ENCODE measurements at places on chromosomes 11 and 22.
A peak's percentile ranks its signal among the peaks of the same experiment; 100 is the strongest.

DNA sequence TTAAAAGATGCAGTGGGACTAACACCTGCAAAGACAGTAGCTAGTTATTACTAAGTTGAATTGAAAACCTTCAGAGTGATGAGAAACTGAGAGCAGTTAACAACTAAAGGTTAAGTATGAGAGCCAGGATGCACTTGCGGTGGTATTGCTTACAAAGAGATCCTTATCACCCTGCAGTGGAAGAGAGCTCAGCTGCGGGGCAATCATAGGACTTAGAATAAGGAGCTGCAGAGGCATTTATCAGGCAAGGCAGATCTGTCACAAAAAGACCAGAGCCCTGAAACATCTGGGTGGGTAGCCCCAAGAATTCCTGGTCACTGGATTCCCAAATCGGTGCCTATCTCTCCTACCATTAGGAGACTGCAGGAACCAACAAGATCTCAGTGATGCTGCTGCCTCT, 34.3 kb upstream of the CFAP300 start:
- no peak for DNase-seq

DNA sequence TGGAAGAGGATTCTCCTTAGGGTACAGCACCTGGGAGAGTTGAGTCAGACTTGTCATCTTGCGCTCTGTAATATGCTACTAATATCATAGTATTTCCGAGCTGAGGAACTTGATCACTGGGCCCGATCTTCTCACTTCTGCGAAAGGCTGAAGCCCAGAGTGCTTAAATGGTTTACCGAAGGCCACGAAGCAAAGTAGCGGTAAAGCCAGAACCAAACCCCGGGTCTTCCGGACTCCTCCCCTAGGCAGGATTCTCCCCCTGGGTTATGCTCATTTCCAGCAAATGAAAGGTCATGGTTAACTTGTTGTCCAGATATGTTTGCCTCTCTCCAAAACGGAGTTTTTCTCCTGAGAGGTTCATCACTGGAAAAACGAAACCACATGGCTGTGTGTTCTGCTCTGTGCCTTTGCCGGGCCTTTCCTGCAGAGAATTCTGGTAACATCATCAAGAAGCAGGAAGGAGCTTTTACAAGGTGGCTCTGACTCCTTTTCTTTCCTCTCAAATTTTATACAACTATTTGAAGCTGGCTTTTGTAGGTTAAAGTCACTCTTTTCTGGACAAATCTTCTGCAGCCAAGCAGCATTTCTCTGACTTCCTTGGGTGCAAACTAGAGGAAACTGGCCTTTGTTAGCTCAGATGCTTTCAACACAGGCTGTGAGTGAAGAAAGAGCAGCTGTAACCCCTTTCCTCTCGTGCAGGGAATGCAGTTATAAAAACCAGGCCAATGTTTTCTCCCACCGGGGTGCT, 35.5 kb downstream of the UBASH3B start:
- DNase-seq: no peak

DNA sequence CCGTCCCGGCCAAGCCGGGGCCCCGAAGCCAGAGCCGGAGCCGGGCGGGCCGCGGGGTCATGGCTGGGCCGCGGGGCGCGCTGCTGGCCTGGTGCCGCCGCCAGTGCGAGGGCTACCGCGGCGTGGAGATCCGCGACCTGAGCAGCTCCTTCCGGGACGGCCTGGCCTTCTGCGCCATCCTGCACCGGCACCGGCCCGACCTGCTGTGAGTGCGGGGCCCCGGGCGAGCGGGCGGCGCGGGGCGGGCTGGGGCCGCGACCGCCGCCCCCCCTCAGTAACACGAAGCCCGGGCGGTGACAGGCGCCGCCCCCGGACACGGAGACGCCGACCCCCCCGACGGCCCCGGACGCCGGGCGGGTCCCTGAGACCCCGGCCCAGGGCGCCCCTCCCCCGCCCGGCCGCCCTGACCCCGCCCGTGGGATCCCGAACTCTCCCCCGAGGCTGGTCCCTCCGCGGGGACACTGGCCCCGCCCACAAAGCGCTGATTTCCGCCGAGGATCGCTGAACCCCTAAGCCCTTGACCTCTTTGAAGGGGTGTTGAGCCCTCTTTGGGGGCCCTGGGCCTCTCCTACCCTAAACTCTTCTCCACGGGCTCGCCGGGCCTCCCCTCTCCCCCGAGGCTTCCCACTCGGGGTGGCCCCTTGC, 389 bp downstream of the MICALL1 start:
- no peak for DNase-seq

- no peak for DNase-seq
These were observed 46.1 kb downstream of the ENTHD1 start for GRCh38 chr22:39847477-39847876.

DNA sequence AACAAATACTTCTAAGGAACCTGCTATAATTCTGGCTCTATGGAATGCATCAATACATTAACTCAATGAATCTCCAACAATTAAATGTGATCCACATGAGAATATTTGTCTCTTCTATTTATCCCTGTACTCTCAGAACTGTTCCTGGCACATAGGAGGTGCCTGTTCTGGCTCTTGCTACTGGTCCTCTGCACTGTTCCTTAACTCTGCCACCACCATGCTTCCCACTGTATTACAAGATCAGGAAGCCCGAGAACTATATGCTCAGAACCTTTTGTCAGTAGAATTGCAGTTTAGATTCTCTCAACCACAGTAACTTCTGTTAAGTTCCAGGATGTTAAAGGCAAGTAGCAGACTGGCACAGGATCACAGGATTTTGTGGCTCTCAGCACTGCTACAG, 376.3 kb upstream of the CCDC90B start:
- DNase-seq: no peak

DNA sequence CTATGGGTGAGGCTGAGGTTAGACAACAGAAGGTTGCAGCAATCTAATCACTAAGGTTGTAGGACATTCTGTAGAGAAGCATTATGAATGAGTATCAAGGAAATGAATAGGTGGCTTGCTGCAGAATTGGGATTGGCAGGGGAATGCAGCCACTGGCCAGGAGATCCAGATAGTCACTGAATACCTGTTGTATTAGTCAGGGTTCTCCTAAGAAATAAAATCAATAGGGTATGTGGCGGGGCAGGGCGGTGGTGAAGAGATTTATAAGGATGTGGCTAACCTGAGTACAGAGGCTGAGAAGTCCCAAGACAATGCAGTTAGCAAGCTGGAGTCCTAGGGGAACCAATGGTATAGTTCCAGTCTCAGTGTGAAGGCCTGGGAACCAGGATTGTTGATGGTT, 163.0 kb downstream of the SPON1 start:
- no peak for DNase-seq

DNA sequence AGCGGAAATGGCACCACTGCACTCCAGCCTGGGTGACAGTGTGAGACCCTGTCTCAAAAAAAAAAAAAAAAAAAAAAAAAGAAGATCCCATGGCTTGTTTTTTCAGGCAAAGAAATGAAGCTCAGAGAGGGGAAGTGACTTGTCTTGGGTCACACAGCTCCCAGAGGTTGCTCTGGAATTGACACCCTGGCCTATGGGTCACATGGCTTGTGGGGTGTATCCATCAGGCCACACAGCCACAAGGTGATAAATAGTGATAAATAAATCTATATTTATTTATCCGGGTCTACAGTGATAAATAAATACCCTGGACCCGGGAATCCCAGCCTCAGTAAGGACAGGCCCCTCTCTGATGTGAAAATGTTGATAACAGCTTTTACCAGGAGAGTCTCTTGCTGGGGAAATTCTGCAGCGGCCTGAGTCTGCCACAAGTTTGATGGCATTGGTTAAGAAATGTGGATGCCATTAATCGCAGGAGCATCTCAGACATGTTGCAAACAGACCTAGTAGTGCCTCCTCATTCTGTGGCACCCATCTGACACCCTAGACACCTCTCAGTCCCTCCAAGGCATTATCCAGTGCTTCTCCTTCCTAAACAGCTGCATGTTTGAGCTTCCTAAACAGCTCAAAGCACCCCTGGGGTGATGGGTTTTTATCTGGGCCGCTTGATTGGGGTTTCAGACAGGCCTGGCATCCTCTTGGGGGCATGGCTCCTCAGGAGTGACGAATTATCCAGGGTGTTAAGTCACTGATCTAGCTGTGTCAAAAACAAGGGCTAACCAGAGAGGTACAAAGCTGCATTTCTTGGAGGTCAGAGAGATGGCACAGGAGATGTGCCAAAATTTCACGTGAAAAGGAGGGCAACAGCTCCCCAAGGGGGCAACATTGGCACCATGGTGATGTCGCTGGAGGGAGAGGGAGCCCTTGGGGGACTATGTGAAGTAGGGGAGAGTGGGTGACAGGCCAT, 1.9 kb upstream of the EMID1 start:
- no peak for DNase-seq

GRCh38 chr11:113698515-113698914, 7.6 kb downstream of the TMPRSS5 start:
- DNase-seq: no peak

- DNase-seq: no peak
These were observed 63.8 kb upstream of the UCP3 start for GRCh38 chr11:74072721-74073120.

GRCh38 chr22:45308391-45308956, 1.3 kb upstream of the FAM118A start:
- no peak for DNase-seq

- DNase-seq: no peak
These were observed 6.7 kb upstream of the APOA5 start for GRCh38 chr11:116798368-116798767.

GRCh38 chr11:66845876-66846212, 2.6 kb downstream of the RCE1 start:
- DNase-seq: no peak

DNA sequence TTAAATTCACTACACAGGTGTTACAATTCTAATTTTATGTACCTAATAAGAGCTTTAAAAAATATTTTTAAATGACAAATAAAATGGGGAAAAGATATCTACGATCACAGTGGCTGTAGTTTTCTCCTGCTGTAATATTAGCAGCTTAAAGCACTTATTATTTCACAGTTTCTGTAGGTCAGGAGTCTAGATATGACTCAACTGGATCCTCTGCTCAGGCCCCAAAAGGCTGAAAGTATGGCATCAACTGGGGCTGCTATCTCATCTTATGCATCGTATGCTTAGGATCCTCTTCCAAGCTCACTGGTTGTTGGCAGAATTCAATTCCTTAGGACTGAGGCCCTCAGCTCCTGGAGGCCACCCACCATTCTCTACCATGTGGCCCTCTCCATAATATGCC, 12.8 kb downstream of the FBXO3 start:
- DNase-seq: no peak

GRCh38 chr11:44467413-44467812, 98.0 kb upstream of the CD82 start:
- DNase-seq: no peak

DNA sequence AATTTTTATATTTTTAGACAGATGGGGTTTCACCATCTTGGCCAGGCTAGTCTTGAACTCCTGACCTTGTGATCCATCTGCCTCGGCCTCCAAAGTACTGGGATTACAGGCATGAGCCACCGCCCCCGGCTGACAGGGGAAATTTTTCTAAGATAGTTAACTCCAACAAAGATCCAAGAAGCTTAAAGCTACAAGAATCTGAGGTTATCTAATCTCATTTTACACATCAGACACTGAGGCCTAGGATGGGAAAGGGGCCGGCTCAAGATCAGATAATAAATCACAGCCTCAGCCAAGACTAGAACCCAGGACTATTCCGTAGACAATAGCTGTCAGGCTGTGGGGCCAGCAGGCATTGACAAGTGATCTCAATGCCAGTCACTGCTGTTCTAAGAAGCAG, 94.0 kb downstream of the AMBRA1 start:
- DNase-seq: no peak

DNA sequence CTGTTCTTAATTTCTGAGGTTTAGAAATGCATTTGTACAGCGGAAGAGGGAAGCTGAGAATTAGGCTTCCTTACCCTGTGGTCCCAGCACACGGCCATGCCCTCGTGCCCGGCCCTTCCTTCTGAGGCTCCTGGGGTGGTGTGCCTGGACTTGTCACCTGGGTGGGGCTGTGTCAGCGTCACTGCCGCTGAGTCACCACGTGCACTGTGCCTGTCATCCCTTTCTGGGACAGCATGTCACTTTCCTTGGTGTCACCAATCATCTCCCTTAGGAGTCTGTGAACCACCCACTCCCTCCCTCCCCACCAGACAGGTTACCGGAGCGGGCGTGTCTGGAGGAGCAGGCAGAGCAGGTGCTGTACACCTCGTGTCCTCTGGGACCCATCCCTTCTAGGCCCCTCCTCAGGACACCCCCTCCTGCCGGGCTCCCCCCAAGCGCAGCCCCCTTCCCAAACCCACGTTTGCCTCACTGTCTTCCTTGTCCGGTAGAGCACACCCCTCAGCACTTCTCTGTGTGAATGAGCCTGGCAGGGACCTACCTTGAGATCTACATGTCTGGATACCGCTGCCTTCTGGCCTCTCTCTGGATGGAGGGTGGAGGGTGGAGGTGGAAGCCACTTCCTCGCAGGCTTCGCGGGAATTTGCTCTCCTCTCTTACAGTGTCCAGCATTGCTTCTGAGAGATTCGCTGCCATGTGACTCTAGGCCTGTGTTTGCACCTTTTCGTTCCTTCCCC, 367.6 kb downstream of the TBC1D22A start:
- peak; percentile 67 for DNase-seq

DNA sequence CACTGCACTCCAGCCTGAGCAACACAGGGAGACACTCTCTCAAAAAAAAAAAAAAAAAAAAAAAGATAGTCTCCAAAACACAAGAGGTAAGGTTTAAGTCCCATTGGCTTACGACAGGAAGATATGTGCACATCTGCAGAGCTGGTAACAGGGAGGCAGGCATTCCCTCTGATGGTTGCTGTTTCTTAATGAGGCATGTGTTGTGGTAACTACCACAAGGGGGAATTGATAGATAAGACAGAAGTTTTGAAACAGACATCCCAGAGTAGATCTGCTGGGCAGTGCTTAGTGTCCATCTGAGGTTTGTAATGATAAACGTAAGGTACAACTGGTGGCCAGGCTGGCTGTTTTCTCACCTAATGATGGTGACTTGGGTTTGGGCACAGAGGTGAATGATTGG, 4.7 kb downstream of the EIF1AD start:
- no peak for DNase-seq

DNA sequence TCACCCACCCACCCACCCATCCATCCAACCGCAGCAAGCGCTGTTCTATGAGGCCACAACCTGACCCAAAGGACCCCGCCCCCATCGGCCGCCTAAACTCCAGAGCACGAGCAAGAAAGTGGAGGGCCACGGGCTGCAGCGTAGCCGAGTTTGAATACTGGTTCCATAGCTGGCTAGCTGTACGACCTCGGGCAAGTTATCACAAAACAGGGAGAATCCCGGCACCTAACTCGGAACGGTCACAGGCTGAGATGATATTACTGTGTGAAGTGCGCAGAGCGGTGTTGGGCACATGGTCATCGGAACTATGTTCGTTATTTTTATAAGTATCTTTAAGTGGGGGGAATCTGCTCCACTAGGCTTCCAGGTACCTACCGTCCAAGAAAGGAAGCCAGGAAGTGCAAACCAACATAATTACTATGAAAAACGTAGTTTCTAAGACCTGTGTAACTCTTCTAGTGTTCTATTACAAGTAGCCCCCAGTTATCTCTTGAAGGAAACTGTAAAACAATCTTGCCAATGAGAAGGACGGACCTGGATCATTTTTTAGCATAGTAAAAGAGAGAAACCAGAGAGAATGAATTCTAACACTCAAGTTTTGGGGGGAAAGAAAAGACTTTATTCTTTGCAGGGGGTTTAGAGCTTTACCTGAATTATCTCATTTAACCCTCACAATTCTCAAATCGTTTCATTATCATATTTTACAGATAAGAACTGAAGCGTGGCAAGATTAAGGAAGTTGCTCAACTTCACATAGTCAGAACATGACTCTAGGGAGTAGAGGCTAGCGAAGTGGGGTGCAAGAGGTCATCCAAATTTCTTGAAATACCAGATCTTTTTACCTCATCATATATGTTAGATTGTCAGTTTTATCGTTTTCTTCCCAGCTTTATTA, 663 bp upstream of the BUD13 start:
- no peak for DNase-seq
